HAP-1 (cell line): ENCODE measurements at places on chromosomes 3 and 15.

DNA sequence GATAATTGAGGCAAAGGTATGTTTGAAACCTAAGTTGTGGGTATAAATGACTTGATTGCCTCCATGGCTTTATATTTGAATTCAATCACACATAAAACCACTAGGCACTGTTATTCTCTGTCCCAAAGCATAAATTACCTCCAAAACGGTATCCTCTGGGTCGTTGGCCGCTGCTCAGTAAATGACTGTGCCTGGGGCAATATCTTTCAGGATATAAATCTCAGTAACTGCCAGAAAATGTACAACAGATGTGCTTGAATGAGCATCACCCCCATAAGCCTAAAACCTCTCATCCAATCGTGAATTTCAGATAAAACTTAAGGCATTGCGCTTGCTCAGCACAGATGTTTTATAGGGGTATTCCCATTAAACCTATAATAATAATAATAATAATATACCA lies 19.0 kb upstream of the C3orf49 start:
- DNase-seq = no peak

GRCh38 chr15:93899817-93900216 lies 331.5 kb upstream of the MCTP2 start:
- DNase-seq = no peak

DNA sequence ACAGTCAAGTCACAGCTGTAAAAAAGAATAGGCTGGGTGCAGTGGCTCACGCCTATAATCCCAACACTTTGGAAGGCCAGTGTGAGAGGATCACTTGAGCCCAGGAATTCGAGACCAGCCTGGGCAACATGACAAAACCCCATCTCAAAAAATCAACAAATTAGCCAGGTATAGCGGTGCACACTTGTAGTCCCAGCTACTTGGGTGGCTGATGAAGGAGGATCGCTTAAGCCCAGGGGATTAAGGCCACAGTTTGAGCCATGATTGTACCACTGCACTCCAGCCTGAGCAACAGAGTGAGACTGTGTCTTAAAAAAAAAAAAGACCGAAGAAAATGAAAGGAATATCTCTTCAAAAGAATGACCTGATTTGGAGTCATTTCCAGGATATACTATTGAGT lies 6.6 kb downstream of the HERC1 start:
- DNase-seq = peak; percentile 52

- no peak for DNase-seq
These were observed 12.2 kb upstream of the KCNMB3 start for GRCh38 chr3:179263134-179263533.

- no peak for DNase-seq
These were observed 130.5 kb upstream of the LMCD1 start for GRCh38 chr3:8371085-8371551.

GRCh38 chr3:169562988-169563774 lies 100.3 kb downstream of the MECOM start:
- DNase-seq = no peak

- no peak for DNase-seq
These were observed 28.9 kb downstream of the IGSF10 start for GRCh38 chr3:151431940-151432339.

- no peak for DNase-seq
These were observed 555.8 kb upstream of the ALCAM start for GRCh38 chr3:104810896-104811295.

DNA sequence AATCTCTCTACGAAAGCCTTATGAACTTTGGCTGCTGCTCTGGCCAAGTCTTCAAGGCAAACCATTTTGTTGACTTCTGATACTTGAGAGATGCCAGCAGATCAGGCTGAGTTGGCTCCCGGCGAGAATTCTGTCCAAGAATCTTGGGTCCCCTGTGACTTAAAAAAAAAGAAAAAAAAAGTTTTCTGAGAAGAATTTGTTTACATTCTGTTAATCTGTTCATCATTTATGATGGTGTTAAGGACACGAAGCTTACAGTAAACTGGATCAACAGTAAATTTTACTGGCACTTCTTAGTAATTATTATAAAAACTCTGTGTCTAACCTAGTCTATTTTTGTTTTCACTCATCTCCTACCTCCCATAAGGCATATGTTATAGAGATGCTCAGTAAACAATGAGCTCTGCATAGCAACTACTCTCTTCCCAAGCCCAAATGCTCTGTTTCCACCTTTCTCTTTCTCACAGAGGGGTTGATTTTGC lies 320.9 kb upstream of the RASGRP1 start:
- DNase-seq = no peak

DNA sequence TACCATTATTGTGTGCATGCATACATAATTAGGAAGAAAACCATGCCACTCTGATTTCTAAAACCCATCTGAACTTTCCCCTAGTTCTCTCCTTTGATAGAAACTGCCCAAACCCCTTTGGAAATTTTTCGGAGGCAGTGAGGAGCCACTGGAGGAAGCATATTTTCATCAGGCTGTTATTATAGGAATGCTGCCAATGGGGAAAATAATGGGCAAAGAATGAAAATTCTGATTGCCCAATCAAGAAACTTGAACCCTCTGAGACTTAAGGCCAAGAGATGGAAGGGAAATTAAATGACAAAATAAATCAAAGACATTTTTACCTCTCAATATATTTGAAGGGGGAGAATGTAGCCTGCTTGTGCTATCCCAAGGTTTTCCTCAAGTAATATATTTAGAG lies 376.0 kb upstream of the PDZRN3 start:
- DNase-seq = no peak

DNA sequence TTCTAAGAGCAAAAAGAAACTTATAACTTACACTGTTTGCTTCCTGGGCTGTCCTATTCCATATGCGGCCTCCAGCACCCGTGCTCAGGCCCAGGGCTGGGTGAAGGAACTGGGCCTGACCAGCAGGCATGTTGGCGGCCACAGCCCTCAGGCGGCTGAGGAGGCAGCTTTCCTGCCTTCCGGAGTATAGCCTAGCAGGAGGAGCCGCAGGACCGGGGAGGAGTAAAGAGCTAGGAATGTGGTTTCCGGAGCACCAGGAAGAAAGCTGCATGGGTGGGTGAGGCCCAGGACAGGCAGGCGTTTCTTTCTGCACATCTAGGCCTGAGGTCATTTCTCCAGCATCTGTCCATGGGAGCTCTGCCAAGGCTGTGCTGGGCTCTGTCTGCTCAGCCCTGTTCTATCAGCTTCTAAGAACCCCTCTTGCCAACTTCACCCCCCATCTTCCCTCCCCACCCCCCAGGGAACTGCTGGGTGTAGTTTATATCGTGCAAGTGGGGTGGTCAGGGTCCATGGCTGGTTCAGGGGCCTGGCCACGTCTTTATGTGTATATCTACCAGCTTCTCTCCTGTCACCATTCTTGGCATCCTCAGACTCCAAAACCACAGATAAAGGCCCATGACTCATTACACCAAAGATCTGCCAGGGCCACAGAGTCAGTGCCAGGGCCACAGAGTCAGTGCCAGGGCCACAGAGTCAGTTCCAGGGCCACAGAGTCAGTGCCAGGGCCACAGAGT lies 7.8 kb upstream of the KIF7 start:
- no peak for DNase-seq

GRCh38 chr3:139534455-139534812 lies 5.1 kb downstream of the RBP1 start:
- peak; percentile 60 for DNase-seq

DNA sequence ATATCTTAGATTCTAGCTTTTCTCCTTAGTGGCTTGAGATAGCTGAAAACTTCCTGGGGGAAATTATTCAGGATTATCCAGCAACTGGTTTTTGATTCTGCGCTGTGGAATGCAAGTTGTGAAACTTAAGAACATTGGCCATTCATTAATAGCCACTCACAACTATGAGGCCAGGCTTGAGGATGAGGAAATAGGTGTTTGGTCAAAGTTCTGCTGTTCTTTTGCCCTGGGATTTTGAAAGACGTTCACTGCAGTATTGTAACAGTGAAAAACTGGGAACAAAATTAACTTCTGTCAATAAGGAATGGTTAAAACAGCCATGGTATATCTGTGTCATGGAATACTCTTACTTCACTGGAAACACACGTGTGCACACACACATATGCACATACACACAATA lies 44.1 kb downstream of the CTXND1 start:
- no peak for DNase-seq

- DNase-seq = no peak
These were observed 64.7 kb downstream of the RNF13 start for GRCh38 chr3:149877668-149878067.
